ENCODE measurements at places on chromosomes 2 and 18.

DNA sequence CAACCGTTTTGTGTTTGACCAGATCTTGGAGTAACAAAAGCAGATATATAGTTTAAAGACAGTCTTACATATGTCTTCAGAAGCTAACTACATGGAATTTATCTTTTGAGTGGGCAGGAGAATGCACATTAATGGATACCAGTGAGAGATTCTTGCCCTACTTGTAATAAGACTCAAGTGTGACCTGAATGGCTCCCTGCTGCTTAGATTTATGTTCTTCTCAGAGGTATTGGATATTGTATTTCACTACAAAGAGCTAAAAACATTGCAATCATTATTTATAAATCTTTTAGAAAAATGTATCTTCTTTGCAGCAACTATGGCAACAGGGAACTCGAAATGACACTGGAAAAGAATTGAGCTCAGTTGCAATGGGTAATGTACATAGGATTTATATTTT is 227.7 kb downstream of the LRRTM4 start:
- DNase-seq, result no peak

DNA sequence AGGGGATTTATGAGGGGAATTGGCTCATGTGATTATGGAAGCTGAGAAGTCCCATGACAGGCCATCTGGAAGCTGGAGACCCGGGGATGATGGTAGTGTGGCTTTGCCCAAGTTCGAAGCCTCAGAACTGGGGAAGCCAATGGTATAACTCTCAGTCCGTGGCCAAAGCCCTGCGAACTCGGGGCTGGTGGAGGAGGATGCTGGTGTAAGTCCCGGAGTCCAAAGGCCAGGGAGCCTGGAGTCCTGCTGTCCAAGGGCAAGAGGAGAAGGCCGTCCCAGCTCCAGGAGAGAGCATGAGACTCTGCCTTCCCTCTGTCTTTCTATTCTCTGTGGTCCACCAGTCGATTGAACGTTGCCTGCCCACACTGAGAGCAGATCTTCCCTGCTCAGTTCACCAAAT is 43.2 kb upstream of the CABLES1 start:
- no peak for DNase-seq

GRCh38 chr2:20470211-20470610 is 23.3 kb downstream of the RHOB start:
- DNase-seq, result no peak

DNA sequence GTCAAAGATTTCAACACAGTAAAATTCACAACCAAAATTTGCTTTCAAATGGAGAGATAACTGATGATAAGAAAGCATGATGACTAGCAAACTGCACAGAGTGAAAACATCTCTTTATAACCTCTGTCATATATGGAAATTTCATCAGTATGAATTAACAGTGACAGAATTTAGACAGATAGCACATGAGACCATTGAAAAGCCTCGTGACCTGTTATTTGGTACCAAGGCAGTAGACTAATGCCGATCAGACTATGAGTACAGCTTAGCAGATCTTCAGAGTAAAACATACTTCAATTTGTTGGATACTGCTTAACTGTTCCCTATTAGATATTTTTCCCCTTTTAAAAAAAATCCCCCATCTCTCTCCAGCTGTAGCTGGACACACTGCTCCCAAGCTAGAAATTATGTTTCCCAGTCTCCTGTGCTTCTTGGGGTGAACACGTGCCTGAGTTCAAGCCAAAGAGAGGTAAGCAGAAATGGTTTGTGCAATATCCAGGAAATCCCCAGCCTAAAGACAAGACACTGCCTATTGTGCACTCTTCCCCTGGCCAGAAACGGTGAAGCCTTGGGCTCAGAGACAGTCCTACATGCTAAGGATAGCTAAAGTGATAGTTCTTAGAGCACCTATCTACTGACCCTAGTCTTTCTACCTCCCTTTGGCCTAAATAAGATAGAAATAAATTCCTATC is 256.1 kb downstream of the NCKAP5 start:
- DNase-seq, result no peak

- peak; percentile 0 for DNase-seq
Observed at GRCh38 chr2:164542581-164543021, 78.7 kb downstream of the GRB14 start.

DNA sequence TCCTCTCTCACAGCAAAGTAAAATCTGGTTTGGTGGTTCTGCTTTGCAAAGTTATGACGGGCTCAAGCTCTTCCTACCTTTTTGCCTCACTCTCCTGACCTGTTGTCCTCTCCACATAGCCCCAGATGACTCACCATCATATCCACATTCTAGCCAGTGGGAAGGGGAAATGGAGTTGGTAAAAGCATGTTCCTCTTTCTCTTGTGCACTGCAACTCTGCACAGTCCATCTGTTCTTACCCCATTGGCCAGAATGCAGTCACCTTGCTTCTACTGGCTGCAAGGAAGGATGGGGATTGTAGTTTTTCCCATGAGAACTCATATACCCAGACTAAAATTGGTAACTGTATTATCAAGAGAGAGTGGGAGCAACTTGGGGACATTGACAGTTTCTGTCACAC is 50.4 kb upstream of the SMIM21 start:
- DNase-seq, result no peak

- no peak for DNase-seq
Observed at GRCh38 chr2:24026233-24026632, 16.3 kb downstream of the MFSD2B start.

DNA sequence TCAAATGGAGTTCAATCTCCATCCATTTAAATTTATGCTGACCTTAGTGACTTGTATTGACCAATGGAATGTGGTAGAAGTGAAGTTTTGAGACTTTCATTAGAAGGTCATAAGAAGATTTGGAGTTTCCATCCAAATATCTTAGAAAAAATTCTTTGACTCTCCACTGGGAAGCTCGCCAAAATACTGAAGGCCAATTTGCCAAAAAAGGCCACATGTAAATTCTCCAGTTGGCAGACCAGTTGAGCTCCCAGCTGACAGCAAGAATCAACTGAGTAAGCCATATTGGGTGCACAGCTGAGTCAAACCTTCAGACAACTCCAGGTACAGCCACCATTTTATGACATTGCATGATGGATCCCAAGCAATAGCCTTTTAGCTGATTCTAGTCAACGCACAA is 228.3 kb upstream of the SETBP1 start:
- no peak for DNase-seq

- no peak for DNase-seq
Observed at GRCh38 chr2:217357886-217358620, 498.2 kb upstream of the TNP1 start.

- DNase-seq, result peak; percentile 77
Observed at GRCh38 chr18:52553441-52553840, 213.4 kb downstream of the DCC start.

DNA sequence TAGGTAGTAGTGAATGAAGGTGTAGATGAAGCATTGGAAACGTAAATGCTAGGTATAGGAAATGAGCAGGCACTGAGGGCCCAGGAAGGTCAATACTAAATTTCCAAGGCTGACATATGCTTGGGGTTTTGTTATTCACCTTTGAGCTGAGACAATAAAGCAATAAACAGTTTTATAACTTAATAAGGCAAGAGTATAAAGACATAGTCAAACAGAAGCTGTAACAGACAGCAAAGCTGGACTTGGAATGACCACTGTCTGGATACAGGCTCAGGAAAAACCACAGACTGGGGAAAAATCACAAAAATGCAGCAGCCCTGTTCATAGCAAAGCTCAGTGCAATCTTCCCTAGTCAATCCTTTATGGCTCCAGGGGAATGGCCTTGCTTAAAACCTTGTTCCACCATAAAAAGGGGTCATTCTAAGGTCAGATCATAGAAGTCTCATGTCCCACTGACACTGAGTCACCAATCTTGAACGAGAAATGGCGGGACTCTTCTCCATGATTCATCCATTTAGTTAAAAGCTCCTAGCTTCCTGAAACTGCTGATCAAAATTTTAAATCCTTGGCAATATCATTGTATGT is 493.3 kb downstream of the CMPK2 start:
- no peak for DNase-seq

Measured in NCI-H2081 (cell line).